ENCODE measurements at places on chromosomes 11 and 22.
A peak's percentile ranks its signal among the peaks of the same experiment; 100 is the strongest.

GRCh38 chr22:23751441-23751996, 607 bp upstream of the ZNF70 start:
- no peak for DNase-seq

GRCh38 chr11:35507688-35508087, 17.7 kb downstream of the PAMR1 start:
- DNase-seq, result no peak

- DNase-seq, result no peak
These were observed 127.3 kb upstream of the SEZ6L start for GRCh38 chr22:26041931-26042330.

- no peak for DNase-seq
These were observed 864.2 kb downstream of the FAM181B start for GRCh38 chr11:81869351-81870065.

DNA sequence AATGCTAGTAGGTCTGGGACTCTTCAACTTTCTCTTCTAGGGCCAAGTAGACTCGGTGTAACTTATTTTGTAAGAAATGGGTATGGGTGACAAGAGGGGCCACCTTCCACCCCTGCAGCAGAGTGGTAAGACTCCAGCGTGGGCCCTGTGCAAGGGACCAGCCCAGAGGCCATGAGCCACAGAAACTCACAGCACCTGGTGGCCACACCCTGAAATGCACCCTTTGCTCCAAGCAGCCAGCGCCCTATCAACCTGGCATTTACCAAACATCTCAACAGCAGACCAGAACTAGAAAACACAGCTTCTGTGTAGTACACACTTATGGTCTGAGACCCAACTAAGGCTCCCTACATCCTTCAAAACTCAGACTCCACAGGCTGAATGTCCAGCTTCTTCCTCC, 5.7 kb downstream of the CDCA5 start:
- peak; percentile 47 for DNase-seq
